ENCODE measurements at places on chromosomes 2 and 18.

DNA sequence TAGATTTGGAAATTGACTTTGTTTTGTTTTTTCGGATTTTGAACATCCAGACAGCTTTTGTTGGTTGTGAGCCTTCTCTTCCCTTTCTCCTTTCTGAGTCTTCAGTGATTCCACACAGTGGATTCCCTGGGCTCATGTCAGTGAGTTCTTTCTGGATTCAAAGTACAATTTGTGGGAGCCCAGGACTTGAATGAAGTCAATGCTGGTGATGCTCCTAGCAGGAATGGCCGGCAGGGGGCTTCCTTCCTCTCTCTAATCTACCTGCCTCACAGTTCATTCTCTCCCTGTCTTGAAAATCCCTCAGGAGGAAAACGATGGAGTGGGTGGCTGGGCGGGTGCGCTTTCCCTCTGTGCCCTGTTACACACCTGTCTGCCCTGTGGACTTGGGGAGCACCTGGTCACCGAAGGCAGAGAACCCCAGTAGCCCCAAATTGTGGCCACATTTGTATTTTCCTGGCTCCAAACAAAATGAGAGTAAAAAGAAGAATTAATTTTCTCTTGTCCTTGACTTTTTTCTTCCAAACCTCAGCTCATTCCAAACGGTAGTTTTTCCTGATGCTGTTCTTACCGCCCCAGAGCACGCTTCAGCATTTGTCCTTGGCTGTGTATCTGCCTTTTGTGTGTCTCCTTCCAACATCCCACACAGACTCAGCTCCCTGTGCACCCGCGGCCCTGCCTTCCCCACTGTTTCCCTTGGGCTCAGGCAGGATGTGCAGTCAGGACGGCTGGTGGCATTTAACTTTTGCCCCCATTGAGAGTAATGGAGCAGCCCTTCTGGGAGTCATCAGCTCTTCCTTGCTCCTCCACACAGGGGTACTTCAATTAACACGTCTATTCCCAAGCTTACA, 86.6 kb downstream of the MARCO start:
- DNase-seq: no peak

DNA sequence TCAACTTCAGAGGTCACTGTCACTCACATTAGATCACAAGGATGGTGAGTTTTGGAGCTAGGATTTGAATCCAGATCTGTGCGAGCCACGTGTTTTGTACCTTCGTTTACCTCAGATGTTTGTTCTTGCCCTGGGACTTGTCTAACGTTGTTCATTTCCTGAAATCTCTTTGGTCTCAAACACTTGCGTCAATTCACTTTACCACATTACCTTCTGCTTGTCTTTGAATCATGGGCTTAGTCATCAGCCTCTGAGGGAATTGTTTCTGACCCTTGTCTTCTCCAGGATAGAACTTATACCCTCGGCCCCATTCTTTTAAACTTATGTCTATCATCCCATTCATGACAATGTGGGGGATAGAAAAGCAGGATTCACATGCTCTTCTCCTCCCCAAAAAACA, 282.7 kb downstream of the DCDC2C start:
- DNase-seq: no peak

GRCh38 chr2:53460347-53460746, 307.3 kb upstream of the CHAC2 start:
- DNase-seq: no peak

GRCh38 chr2:20551945-20552328, 99.0 kb downstream of the HS1BP3 start:
- DNase-seq: no peak

DNA sequence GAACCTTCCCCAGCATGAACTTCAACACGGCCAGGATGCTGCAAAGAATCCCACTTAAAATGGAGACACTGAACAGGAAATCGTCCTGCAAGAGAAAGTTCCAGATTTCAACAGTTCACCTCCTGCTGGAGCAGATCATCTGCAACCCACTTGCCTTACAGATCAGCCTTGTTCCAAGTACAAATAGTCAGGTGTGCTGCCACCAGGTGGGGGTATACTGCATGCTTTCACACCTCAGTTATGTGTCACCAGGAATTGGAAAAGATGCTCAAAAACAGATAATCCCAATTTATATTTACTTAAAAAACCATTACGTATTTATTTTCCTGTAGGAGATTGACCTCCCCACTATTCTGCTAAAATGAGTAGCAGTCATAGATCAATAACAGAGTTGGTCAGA, 212.3 kb downstream of the MGAT5 start:
- DNase-seq: peak; percentile 48

DNA sequence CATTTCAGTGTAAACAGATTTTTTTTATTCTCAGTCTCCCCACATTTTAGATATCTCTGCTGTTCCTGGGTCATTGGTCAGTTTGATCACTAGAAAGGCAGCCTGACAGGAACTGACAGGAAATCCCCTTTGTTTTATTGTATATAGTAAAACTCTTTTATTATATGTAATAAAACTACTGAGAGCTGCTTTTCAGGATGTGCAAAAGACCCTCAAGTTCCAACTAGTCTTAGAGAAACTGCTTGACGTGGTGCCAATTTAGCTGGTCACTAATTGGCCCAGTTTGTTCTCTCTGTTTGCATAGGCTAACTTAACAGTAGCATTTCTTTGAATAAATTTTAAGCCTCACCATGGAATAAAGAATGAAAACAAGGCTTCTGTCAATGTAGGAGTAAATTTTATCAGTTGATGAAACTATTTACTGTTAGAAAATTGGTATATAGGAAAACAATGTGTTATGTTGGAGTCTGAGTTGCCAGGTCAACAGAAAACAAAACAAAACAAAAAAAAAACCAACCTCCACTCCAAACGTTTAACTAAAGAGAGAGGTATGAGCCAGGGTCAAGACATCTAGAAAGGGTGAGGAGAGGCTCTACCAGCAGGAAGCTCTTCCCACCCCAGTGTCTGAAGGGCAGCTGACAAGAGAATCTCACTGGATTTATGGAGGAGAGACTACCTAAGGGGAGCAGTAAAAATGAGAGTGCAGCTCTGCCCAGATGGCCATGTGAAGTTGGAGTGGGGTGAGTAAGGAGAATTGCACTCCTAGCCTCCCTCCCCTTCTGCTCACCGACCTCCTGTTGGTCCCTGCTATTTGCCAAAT, 184.6 kb downstream of the ST6GAL2 start:
- no peak for DNase-seq

DNA sequence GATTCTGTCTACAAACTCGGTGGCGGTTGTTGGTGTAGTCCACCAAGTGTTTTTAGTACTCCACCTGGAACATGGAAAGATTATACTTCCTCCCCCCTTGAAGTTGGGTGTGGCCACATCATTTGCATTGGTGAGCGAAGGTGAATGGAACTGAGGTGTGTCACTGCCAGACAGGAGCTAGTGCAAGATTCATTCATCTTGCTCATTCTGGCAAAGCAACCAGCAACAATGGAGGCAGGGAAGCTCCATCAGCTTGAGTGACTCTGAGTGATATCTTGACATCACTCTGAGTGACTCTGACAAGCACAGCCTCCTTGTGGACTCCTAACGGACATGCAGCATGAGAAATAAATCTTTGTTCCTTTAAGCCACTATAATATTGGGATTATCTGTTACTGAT, 54.7 kb upstream of the SLC1A4 start:
- DNase-seq: no peak
